Upper lobe of left lung (tissue), 6 donors: ENCODE measurements at places on chromosomes 7 and 10.

- DNase-seq, result peak; percentile 25
These were observed at the start of gene COL13A1 for GRCh38 chr10:69801434-69802315. Gene COL13A1, plus strand, starts transcription at chr10:69801906. Its CDS starts 518 bp downstream, at chr10:69802424.

- no peak for DNase-seq
These were observed 221.2 kb downstream of the ZMYND11 start for GRCh38 chr10:356452-356851.

DNA sequence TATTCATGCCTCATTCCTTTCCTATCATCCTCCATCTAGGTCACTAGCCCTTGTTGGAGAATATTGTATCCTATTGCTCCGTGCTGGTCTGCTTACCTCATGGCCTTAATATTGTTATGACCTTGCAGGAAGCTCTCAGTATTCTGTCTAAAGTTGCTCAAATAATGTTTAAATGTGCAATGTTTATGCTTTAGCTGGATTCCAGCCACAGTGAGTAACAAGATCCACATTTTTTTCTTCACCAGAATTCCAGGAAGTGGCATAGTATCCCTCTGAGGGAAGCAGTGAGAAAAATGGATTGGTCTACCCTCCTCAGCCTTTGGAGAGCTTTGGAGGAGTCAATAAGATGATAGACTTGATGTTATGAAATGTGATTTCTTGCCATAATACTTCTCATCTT is 402.6 kb downstream of the NRG3 start:
- no peak for DNase-seq

GRCh38 chr7:49322476-49322875 is 398.1 kb downstream of the CDC14C start:
- no peak for DNase-seq

- DNase-seq, result no peak
These were observed 69.6 kb upstream of the VWC2 start for GRCh38 chr7:49703881-49704280.

DNA sequence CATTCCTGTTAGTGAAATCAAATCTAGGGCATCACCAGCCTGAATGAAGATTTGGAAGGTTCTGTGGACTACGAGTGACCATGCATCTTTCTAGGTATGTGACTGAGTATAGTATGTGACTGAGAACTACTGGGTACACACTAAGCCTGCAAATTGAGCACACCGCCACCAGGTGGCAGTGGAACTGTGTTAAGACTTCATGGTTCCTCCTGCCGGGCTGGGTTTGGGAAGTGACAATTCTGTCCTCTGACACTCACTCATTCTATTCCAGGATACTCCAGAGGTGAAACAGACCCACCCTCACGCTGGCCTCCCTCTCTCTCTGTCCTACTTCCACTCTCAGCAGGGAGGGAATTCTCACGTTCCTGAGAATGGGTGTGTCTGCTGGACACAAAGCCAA is 84.0 kb upstream of the TMEM248 start:
- no peak for DNase-seq

- peak; percentile 49 for DNase-seq
These were observed 2.0 kb downstream of the FLNC start for GRCh38 chr7:128831994-128832879.

DNA sequence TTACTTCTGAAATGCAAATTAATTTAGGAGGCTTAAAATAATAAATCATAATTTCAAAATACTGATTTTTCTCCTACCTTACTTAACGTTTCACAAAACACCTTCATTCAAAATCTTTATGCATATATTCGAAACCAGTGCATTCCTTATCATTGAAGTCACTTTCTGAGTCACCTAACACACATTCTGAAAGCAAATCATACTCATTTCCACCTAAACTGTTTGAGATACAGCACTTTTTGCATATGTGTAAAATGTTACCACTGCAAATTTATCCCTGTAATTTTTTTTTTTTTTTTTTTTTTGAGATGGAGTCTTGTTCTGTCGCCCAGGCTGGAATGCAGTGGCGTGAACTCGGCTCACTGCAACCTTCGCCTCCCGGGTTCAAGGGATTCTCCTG is 15.7 kb downstream of the PPP3CB start:
- no peak for DNase-seq

GRCh38 chr10:100826983-100827818 is 81.8 kb downstream of the PAX2 start:
- DNase-seq, result no peak

DNA sequence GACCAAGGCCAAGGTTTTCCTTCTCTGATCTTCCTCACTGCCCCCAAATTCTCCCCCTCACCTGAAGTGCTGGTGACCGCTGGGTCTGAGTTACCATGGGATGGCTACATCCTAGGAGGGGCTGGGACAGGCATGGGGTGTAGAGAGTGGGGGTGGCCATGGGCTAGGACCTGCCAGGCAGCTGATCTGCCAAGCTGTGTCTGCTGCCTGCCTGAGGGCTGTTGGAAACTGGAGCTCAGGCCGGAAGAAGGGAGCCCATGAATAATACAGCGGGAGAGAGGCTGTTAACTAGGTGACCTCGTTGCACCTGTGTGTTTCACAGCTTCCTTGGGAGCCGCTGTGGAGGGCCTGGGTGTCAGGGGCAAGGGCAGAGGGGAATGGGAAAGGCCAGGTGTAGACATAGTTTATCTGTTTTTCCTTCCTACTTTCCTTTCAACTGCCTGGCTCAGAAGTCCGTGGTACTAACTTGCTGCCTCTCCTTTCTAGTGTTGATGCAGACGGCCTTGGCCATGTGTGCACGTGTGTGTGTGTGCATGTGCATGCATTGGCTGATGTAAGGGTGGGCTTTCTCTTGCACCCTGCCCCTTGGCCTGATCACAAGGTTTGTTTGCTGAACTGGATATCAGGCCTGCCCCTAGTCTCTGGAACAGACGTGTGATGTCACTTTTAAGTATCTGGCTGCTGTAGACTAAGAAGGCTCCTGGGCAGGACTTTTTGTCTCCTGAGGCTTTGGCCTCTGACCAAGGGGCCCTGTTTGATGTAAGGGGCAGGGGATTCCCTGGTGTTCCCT is 11.9 kb downstream of the CDH23 start:
- no peak for DNase-seq

- no peak for DNase-seq
These were observed 55.2 kb upstream of the FRMD4A start for GRCh38 chr10:14385596-14386593.

- DNase-seq, result no peak
These were observed 1.5 kb downstream of the ZNF800 start for GRCh38 chr7:127390817-127391590.

DNA sequence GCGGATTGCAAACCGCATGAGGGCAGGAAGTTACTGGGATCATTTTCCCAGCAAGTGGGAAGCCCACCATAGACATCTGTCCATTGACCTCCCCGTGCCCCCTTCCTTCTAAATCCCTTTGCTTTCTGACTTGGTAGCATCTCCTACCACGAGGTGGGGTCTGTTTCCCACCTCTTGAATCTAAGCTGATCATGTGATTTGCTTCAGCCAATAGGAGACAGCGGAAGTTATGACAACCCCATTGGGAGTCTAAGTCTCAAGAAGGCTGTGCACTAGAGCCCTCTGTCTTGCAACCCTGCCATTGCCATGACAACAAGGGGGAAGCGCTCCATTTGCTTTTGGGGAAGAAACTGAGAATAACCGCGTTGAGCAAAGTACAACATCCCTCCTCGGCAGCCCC is 39.2 kb upstream of the CARD11 start:
- no peak for DNase-seq

DNA sequence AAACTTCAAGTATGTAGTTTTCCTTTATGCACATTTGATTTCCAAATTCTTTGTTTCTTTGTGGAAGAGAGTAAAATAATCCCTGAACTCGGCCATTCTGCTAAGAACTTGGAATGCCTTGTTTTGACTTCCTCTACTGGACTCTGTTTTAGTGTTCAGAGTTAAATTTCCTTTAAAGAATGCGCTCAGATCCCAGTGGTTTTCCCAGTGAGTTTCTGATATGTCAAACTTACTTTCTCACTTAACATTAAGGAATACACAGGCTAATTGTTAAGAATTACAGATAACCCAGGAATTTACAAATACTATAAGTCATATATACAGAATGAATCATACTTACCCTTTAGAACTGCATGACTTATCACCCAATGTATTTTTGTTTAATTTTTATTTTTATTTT is 1067.6 kb upstream of the CELF2 start:
- no peak for DNase-seq

- DNase-seq, result no peak
These were observed 62.2 kb upstream of the ZNF32 start for GRCh38 chr10:43710772-43711471.

DNA sequence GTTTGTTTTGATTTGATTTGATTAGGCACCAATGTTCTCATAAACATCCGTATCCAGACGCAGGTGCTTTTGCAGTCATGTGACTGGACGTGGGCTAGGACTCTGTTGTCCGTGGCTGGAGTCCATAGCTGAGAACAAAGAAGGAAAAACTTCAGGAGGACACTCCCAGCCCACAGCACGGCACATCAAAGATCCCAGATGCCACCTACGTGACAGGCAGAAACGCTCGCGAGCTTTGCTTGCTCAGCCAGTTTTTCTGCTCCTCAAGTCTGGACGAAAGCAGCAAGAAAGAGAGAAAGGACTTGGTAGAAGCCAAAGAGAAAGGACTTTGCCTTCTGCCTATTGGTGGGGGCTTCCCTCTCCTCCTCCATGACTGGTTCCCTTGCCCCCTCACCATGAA is 6.9 kb upstream of the ZKSCAN1 start:
- no peak for DNase-seq

GRCh38 chr10:68561865-68562649 is 1.9 kb downstream of the TET1 start:
- peak; percentile 74 for DNase-seq

- peak; percentile 86 for DNase-seq
These were observed at the start of gene MACROH2A2 for GRCh38 chr10:70052462-70053217. Gene MACROH2A2, plus strand, starts transcription at chr10:70052846. Its CDS starts 22,813 bp downstream, at chr10:70075659.

GRCh38 chr7:138710536-138711385 is 9.6 kb upstream of the SVOPL start:
- DNase-seq, result no peak

DNA sequence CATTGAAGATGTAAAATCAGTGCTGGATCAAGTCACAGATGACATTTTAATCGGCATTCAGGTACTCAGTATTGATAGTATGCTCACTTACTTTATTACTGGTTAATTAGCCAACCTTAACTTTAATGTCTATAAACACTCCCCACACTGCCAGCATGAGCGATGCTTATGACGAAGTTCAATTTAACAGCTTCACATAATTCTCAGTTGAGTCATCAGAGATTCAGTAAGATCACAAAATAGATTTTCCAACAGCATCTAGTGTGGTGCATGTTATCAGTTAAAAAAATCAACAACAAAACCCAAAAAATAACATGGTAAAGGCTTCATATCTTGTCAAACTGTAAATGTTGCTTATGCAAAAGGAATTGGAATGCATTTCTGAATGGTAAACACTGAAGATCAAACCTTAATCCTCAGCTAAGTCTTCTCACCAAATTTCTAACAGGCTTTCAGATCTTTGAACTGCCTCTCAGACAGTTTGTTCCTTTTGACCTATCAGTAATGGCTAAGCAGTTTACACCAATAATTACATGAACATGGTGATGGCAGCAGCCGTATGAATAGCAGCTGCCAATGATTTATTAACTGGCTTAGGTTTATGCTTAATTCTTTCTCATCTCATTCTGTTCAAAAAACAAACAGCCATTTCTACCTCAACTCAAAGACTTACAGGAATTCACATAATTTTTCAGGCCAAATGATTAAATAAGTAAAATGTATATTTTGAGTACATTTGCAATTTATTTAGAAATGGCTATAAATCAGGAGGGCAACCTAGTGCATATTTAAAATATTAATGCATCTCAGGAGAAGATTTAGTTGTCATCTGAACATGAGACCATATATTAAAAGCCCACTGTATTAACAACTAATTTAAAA is 98.5 kb downstream of the CABCOCO1 start:
- no peak for DNase-seq

DNA sequence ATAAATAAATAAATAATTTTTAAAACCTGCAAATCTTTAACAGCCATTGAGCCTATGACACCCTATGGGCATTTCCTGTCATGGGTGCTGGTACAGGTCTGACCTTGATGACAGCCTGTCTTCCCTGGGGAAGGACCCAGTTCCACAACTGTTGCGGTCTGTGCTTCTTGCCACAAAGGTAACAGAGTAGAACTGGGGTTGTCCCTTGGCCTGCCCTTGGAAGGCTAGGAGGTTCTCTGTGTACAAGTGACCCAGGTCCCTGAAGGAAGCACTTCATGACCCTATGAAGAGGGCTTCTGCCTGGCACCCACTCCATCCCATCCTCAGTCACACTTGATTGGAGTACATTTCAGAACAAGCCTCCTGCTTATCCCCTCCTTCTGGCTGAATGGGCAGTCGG is 66.9 kb downstream of the OGDH start:
- DNase-seq, result no peak

DNA sequence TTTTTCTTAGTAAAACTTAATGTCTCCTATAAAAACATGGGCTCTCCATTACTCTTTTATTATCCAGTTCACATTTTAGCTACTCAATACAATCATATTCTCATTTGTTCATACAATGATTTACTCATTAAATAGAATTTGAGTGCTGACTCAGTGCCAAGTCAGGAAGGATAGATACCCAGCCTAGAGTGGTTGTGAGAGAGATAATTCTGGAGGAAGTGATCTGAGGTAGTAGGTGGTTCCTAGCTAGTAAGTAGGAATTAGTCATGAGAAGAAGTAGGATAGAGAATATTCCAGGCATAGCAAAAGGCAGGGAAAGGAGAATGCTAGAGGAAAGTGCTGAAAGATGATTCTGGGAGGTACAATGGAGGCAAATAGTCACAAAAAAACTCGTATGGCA is 133.5 kb upstream of the MBL2 start:
- no peak for DNase-seq

- no peak for DNase-seq
These were observed 122.8 kb downstream of the PRLHR start for GRCh38 chr10:118472415-118473304.

- no peak for DNase-seq
These were observed 71.3 kb downstream of the CREB3L2 start for GRCh38 chr7:137930581-137930980.

DNA sequence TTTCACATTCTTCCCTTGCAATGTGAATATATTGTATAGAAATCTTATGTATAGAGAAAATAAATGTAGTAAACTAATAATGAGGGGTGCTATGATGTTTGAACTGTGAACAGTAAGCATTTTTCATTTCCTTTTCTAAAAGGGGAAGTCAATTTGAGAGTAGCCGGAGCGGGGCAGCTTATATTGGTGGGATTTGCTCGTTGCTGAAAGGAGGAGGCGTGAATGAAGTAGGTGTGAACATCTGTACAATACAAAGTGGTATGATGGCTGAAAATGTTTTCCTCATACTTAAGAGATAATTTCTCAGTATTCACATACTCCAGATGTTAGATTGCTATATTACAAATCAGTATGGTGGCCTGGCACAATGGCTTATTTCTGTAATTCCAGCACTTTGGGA is 87.1 kb downstream of the SRI start:
- DNase-seq, result no peak
